ENCODE measurements at places on chromosomes 7 and 10.

DNA sequence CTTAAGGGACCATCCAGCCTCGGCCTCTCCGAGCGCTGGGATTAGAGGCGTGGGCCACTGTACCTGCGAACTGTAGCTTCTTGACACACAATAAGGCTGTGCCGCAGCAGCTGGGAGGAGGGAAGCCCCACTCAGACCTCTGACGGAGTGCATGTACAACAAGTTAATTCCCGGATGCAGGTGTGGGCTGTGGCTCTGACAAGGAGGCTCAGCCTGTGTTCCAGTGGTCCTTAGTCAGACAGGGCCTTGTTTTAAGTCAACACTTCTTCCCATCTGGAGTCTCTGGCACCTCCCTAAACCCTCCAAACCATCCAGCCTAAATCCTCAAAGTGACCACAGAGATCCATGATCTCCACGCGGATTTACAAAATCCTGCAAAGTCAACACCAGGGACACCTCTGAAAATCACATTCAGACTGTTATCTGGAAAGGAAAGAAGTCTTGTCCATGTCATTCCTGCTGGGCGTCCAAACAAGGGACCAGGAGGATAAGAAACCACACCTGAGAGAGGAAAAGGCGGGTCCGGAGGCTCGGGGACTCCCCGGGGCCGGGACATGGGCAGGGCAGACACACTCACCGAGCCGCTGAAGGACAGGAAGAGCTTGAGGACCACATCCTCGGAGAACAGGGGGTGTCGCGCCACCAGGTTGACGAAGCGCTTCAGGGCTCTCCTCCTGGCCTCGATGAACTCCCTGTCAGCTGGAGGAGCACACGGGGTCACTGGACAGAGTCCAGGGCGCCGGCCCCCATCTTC is 29.4 kb downstream of the NUDT1 start:
- DNase-seq = no peak

DNA sequence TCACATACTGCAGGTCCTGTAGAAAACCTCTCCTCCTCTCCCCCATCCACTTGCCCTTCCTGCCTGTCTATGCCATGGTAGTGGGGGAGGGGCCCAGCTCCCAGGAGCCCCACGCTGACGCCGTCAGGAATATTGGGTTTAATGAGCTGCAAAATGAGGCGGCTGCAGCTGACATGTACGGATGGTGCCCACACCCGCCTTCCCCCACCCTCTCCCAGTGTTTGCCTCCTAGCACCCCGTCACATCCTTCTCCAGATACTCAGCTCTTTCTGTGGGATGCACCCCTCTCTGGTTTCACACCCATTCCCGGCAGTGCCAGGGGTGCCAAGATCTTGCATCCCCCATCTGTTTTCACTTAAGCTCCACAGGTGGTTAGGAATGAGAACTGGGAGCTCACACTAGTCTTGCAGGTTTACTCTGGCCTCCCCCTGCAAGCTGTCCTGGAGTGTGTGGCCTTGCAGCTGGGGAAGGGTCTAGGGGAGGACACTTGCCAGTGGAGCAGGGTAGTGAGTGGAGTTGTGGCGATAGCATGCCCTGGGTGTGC is 26.1 kb downstream of the GBX1 start:
- no peak for DNase-seq

GRCh38 chr10:34861293-34862021 is 46.4 kb upstream of the PARD3 start:
- no peak for DNase-seq

DNA sequence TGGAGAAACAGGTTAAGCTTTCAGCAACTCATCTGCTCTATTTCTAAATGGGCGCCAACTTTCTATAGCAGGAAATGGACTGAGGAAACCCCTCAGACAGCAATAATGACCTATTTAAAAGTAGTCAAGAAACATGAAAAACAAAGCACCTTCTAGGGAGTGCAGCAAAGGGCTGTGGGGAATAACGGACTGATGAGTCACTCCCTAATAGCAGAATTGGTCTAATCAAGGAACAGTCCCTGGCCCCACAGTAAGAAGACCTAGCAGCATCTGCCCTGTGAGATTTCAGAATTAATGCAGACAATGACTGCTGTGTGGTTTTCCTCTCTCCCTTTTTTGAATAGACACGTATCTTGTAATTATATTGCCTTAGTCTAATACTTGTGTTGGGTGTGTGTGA is 602.9 kb downstream of the IPMK start:
- no peak for DNase-seq

- no peak for DNase-seq
Measured at GRCh38 chr10:7407368-7408290, 3.2 kb downstream of the SFMBT2 start.

DNA sequence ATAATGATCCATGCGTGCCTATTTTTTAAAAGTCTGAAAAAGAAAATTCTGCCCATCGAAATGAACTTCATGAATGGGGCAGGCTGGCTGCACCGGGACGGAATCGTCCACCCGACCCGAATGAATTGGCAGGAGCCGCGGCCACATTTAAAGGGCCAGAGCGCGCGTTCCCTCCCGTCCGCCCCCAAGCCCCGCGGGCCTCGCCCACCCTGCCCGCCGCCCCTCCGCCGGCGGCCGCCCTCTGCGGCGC is 319 bp upstream of the GATA3 start:
- no peak for DNase-seq

DNA sequence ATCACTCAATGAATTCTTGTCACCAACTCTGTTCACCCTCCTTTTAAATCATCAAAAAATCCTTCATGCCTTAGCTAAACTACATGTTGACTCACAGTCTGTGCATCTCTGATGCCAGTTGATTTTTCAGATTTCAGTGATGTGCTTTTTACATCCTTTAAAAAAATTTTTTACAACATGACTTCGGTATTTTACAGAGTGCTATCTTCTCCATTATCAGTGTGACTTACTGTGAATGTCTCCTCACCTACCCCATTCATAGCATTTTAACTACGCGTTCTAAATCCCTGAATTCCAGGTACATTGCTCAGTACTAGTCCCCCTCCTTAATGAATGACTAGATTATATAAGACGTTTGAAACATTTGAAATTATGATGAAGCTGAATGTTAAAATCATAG is 98.7 kb downstream of the DNAH11 start:
- no peak for DNase-seq

- no peak for DNase-seq
Measured at GRCh38 chr10:115219203-115219602, 126.0 kb downstream of the ATRNL1 start.

GRCh38 chr7:6166443-6166891 is 106.0 kb downstream of the CYTH3 start:
- no peak for DNase-seq

- DNase-seq = no peak
Measured at GRCh38 chr10:79139124-79139835, 70.5 kb downstream of the ZMIZ1 start.

- no peak for DNase-seq
Measured at GRCh38 chr7:47493976-47494911, 87.7 kb downstream of the TNS3 start.

DNA sequence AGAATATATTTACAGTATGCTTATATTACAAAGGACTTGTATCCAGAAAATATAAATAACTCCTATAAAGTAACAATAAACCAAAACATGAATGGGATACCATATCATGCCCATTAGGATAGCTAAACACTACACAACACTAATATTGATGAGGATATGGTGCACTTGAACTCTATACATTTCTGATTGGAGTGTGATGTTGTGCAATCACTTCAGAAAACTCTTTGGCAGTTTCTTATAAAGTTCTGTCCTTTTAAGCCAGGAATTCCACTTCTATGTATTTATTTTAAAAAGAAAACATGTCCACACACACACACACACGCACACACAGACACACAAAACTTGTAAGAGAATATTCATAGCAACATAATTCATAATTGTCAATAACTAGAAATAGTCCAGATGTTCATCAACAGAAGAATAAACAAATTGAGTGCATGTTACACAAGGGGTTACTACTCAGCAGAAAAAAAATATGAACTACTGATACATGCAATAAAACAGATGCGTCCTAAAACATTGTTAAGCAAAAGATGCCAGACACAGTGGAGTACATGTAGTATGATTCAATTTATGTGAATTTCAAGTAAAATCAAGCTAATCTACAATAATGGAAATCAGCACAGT is 416.0 kb downstream of the PLXDC2 start:
- no peak for DNase-seq

- DNase-seq = no peak
Measured at GRCh38 chr10:13518076-13518692, 10.6 kb downstream of the BEND7 start.

DNA sequence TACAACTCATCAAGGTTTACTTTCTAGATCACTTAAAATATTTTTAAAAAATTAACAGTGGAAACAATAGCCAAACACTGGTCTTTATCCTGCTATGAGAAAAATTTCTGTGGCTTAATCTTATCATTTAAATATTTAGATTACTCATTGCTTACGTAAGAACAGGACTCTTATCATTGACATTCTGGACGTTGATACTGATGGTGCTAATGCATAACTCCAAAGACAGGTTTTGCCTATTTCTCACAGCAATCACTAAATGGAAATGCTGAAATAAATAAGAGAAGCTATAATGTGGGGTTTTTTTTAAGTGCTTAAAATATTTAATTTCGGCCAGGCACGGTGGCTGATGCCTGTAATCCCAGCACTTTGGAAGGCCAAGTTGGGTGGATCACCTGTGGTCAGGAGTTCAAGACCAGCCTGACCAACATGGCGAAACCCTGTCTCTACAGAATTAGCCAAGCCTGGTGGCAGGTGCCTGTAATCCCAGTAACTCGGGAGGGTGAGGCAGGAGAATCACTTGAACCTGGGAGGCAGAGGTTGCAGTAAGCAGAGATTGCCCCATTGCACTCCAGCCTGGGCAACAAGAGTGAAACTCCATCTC is 195.0 kb downstream of the HGF start:
- no peak for DNase-seq

DNA sequence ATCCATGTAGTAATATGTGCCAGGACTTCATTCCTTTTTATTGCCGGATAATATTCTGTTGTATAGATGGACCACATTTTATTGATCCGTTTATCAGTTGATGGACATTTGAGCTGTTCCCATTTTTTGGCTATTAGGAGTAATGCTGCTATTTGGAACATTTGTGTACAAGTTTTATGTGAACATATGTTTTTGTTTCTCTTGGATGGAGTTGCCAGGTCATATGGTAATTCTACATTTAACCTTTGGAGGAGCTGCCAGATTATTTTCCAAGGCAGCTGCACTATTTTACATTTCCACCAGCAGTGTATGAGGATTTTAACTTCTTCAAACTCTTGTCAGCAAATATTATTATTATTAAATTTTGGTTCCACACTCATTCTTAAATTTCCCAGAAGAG is 59.2 kb downstream of the C10orf90 start:
- no peak for DNase-seq

GRCh38 chr10:13853854-13854253 is 267.1 kb downstream of the PRPF18 start:
- no peak for DNase-seq

DNA sequence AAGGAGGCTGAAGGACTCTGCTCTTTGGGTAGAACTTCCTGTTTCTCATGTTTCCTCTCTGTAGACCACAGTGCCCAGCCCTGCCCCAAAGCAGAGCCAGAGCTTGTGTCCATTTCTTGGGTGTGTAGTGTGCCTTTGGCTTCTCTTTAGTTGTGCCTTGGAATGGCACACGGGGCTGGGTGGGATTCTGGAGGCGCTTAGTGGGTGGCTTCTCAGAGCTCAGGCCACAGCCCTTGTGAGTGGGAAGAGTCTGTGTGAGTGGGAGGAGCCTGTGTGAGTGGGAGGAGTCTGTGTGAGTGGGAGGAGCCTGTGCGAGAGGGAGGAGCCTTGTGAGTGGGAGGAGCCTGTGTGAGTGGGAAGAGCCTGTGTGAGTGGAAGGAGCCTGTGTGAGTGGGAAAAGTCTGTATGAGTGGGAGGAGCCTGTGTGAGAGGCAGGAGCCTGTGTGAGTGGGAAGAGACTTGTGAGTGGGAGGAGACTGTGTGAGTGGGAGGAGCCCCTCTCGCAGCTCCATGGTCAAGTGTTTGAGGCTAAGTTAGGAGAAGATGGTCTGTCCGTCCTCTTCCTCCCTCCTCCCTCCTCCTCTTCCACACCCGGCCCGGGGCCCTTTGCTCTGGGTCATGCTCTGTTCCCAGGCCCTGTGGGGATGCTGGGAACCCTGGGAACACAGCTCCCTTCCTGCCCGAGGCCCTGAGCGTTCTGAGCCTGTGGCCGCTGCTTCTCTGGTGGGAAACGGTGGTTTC is 153.0 kb downstream of the GRK5 start:
- no peak for DNase-seq

DNA sequence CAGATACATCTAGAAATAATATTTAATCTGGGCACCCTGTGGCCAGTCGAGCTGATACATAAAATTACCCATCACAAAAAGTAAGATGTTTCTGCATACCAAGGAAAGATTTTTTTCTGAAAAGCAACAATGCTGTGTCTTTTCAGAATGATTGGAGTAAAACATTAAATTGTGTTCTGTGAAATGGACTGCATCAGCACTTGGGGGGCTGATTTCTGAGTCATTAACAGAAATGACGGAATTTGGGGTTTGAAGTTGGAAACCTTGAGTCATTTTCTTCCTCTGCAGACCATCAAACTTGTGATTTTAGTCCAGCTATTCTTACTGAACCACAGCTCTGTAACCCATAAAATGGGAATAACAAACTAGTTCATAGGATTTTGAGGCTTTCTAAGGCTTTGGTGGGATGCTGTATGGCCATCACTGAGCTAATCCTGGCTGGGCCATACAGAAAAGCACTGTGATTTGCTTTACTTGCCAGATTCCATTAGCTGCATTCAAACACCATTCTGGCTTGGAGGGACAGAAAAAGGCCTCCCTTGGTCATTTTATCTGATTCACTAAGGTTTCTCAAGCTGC is 739.4 kb upstream of the IGFBP3 start:
- DNase-seq = no peak

DNA sequence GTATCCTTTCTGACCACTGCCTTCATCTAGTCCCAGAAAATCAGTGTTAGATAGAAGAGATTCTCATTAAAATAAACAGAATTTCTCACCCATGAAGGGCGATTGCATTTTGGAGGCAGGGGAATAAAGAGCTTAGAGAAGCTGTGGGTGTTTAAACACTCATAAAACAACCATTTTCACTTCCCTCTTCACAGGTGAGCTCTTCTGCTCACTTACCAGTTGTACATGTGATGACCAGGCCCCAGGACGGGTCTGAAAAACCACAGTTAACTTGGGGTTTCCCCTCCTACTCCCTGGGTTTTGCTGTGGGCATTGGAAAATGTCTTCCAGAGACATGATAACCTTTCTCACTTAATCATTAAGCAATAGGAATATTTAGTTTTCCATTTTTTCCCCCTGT is 411.6 kb upstream of the DPP6 start:
- DNase-seq = no peak

GRCh38 chr10:87750817-87751216 is 67.2 kb downstream of the ATAD1 start:
- no peak for DNase-seq

All from HTR-8/SVneo (cell line).